ENCODE measurements at places on chromosomes 1 and 21.
A peak's percentile ranks its signal among the peaks of the same experiment; 100 is the strongest.

- ATAC-seq: no peak
- H3K4me3 ChIP-seq: no peak overlapping the region
- H3K36me3 ChIP-seq: no peaks in the 10 kb centered on the region
Measured at GRCh38 chr1:150890033-150890416, 3.1 kb downstream of the CTXND2 start.

DNA sequence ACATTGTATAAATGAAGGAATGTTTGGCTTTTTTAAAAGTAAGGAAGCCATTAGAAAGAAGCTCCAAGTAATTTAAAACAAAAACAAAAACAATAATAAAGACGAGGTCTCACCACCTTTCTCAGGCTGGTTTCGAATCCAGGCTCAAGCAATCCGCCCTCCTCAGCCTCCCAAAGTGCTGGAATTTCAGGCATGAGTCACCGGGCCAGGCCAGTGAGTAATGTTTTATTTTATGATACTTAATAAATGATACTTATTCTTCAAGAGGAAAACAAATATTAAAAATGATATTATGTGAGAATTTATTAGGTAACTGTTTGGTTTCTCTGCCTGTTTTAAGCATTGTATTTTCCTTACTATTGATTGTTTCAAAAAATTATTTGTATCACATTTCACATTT lies 201.4 kb upstream of the BRINP3 start:
- H3K27ac ChIP-seq: no peak overlapping the region
- peaks cover 8% of the 10 kb centered on the region for H3K4me1 ChIP-seq
- H3K4me3 ChIP-seq: no peak overlapping the region
- no peaks in the 10 kb centered on the region for H3K27me3 ChIP-seq

DNA sequence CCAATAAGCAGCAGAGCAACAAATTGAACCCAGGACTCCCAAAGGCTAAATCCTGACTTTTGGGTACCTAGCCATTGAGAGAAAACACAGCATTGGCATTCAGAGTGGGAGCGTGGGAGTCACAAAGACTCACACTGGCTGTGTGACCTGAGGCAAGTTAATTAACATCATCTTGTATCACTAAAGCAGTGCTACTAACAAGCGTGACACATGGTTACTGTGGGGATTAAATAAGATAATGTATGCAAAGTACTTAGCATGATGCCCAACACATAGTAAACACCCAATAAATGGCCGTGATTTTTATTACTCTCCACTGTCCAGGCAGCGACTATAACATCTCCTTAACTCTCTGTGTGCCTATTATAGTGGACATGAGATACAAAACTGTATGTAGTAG lies 73.3 kb downstream of the CD34 start:
- no peaks in the 10 kb centered on the region for H3K36me3 ChIP-seq
- no peaks in the 10 kb centered on the region for H3K27me3 ChIP-seq
- peaks cover 100% of the 10 kb centered on the region for H3K4me1 ChIP-seq
- no peak for ATAC-seq
- H3K27ac ChIP-seq: peak overlapping the region; percentile 99

- H3K4me1 ChIP-seq: no peaks in the 10 kb centered on the region
- H3K36me3 ChIP-seq: no peaks in the 10 kb centered on the region
- no peak overlapping the region for H3K4me3 ChIP-seq
- no peak for ATAC-seq
Measured at GRCh38 chr1:20123722-20124455, 4.6 kb upstream of the PLA2G2D start.

DNA sequence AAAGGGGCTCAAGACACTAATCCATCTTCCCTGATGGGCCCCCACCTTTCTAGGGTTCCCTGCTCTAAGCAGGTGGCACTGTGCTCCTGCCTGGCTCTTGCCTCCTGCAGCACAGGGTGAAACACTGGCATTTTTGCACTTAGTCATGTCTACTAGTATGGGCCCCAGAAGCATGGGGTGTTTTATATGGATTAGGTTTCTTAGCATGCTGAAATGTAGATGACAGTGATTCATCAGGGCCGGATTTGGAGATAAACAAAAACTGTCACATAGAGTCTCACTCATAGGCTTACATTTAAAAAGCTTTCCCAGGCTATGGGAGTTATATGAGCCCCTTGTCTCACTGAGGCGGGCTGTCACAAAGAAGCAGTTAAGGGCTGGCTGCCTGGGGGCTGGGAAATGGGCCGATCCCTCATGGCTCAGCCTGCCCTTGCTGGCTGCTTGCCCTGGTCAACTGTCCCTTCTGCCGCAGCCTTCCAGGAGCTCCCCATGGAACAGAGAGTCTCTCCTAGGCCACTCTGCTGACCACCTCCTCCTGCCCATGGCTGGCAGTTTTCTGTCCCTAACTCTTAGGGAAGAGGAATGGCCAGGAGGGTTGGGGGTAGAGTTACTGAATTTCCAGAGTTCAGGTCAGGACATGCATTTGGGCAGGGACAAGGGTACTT lies 6.5 kb downstream of the GALNT2 start:
- no peak overlapping the region for H3K4me3 ChIP-seq
- H3K4me1 ChIP-seq: peaks cover 5% of the 10 kb centered on the region
- no peak for ATAC-seq
- peaks cover 9% of the 10 kb centered on the region for H3K36me3 ChIP-seq

GRCh38 chr1:8374356-8374755 lies 56.4 kb downstream of the SLC45A1 start:
- no peak overlapping the region for H3K4me3 ChIP-seq
- no peaks in the 10 kb centered on the region for H3K36me3 ChIP-seq
- H3K4me1 ChIP-seq: peaks cover 72% of the 10 kb centered on the region
- no peaks in the 10 kb centered on the region for H3K27me3 ChIP-seq

DNA sequence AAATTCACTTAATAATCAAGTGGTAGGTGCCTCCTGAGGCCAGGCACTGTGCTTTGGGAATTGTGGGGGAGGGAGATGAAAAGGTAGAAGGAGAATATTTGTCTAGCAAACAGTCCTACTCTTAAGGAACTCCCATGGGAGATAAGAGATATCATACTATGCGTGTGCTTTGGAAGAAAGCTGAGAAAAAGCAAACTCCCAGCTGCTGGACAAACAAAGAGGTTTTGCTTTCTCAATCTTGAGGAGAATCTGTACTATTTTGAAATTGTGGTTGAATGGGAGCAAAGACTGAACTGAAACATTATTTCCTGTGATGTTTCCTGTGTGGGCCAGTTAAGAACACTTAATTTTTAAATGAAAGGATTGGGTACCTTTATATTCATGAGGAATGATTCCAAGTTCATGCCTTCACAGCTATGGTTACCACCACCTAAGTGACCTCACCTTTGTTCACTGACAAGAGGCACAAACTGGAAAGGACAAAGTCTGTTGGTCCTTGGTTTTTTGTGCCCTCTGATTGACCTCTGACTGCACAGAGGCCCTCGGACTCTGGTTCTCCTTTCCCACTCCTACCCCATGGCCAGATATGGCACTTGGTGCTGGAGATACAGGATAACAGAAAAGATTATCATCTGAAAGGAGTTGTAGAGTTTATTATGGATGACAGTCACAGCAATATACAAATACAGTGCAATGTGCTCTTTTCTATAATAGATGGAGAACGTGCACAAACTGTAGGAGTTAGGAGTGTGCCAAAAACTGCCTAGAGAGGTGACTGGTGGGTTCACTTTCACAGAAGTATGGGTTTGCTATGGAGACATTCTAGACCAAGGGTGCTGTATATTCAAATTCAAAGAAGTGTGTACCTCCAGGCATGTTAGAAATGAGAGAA lies 1.6 kb downstream of the CD53 start:
- H3K4me1 ChIP-seq: no peaks in the 10 kb centered on the region
- peak overlapping the region; percentile 35 for H3K27ac ChIP-seq
- H3K27me3 ChIP-seq: no peaks in the 10 kb centered on the region
- H3K36me3 ChIP-seq: no peaks in the 10 kb centered on the region
- no peak for ATAC-seq

DNA sequence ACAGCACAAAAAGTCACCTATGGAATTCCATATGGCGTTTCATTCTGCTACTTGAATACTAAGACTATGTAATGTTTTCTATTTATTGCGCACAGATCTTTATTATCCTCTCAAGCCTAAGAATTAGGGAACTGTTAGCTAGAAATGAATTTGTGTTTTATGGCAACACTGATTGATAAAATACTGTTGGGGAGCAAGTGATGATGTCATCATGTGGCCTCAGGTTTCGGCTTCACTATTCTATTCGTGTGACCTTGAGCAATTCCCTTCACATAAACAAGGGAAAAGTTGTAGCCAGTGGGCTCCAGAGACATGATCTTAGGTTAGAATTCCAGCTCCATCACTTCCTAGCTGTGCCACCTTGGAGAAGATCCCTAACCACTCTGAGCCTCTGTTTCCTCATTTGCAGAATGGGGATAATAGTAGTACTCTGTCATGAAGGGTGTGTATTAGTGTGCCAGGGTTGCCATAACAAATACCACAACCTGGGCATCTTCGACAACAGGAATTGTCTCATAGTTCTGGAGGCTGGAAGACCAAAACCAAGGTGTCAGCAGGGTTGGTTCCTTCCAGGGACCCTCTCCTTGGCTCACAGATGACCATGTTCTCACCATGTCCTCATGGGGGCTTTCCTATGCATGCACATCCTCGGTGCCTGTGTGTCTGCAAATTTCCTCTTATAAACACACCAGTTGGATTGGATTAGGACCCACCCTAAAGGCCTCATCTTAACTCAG lies 371.2 kb downstream of the RRAGC start:
- no peak overlapping the region for H3K27ac ChIP-seq
- H3K36me3 ChIP-seq: no peaks in the 10 kb centered on the region
- ATAC-seq: no peak

- peaks cover 45% of the 10 kb centered on the region for H3K4me1 ChIP-seq
- H3K36me3 ChIP-seq: no peaks in the 10 kb centered on the region
- no peaks in the 10 kb centered on the region for H3K27me3 ChIP-seq
- peak; percentile 71 for ATAC-seq
Measured at GRCh38 chr1:111904478-111905218, 84.8 kb downstream of the KCND3 start.

- H3K36me3 ChIP-seq: no peaks in the 10 kb centered on the region
- no peaks in the 10 kb centered on the region for H3K4me1 ChIP-seq
- ATAC-seq: no peak
- no peak overlapping the region for H3K27ac ChIP-seq
- H3K4me3 ChIP-seq: no peak overlapping the region
Measured at GRCh38 chr1:65108025-65108642, 39.9 kb upstream of the AK4 start.

GRCh38 chr1:198096390-198096789 lies 60.4 kb upstream of the NEK7 start:
- no peaks in the 10 kb centered on the region for H3K36me3 ChIP-seq
- no peaks in the 10 kb centered on the region for H3K27me3 ChIP-seq
- no peak overlapping the region for H3K4me3 ChIP-seq
- no peaks in the 10 kb centered on the region for H3K4me1 ChIP-seq

GRCh38 chr1:201507360-201507675 lies 395 bp upstream of the CSRP1 start:
- peaks cover 33% of the 10 kb centered on the region for H3K4me1 ChIP-seq
- no peaks in the 10 kb centered on the region for H3K36me3 ChIP-seq
- ATAC-seq: no peak
- no peaks in the 10 kb centered on the region for H3K27me3 ChIP-seq

DNA sequence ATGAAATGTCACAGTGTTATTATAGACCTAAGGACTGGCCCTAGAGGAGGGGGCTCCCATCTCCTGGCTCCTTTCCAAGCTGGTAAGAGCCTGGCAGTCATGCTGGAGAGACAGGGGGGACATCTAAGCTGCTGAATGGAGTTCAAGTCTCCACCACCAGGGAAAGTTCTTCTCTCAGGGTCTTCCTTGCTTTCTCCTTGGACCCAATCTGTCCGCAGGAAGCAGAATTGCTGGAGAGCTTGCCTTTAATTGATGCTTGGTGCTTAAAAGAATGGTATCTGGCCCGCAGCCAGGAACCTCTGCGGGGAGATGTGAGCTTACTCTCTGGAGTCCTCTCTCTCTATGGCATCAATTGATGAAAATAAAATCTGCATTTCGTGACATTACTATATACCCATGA lies 25.1 kb downstream of the IRF2BP2 start:
- no peaks in the 10 kb centered on the region for H3K27me3 ChIP-seq
- peaks cover 26% of the 10 kb centered on the region for H3K4me1 ChIP-seq
- H3K4me3 ChIP-seq: no peak overlapping the region
- no peaks in the 10 kb centered on the region for H3K36me3 ChIP-seq
- peak overlapping the region; percentile 86 for H3K27ac ChIP-seq

DNA sequence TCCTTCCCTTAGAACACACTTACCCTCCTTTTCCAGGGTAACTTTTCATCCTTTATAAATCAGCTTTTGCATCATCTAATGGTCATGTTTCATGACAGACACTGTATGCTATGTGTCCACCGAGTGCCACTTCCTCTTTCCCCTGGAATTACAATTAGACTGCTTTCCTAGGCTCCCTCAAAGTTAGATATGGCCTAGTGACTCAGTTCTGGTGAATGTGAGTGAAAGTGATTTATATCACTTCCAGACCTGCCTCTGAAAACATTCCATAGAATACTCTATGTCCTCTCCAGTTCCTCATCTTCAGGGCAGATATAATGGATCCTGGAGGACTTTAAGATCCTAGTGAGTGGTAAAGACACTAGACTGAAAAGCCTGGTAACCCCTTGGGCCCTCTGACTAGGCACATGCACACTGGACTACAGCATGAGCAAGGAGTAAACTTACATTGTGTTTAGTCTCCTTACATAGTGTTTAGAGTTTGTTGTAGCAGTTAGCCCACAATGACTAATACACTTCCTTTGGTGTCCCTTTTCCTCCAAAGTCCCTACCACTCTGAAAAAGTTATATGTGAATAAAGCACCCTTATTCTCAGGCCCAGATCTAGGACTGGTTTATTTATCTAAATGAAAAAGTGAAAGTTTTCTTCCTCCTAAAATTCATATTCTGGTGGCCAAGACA lies 59.3 kb downstream of the GPR88 start:
- H3K36me3 ChIP-seq: no peaks in the 10 kb centered on the region
- H3K4me3 ChIP-seq: no peak overlapping the region
- no peaks in the 10 kb centered on the region for H3K27me3 ChIP-seq
- no peaks in the 10 kb centered on the region for H3K4me1 ChIP-seq
- ATAC-seq: no peak

GRCh38 chr1:38128926-38129453 lies 82.4 kb upstream of the POU3F1 start:
- no peak overlapping the region for H3K27ac ChIP-seq
- H3K36me3 ChIP-seq: no peaks in the 10 kb centered on the region
- ATAC-seq: no peak
- no peaks in the 10 kb centered on the region for H3K4me1 ChIP-seq
- peaks cover 70% of the 10 kb centered on the region for H3K27me3 ChIP-seq

GRCh38 chr1:170562646-170563338 lies 30.8 kb downstream of the GORAB start:
- H3K4me1 ChIP-seq: no peaks in the 10 kb centered on the region
- no peaks in the 10 kb centered on the region for H3K36me3 ChIP-seq
- no peaks in the 10 kb centered on the region for H3K27me3 ChIP-seq
- no peak overlapping the region for H3K4me3 ChIP-seq
- peak; percentile 89 for ATAC-seq
- H3K27ac ChIP-seq: peak overlapping the region; percentile 68

GRCh38 chr1:36776948-36777831 lies 257.1 kb downstream of the GRIK3 start:
- H3K4me1 ChIP-seq: no peaks in the 10 kb centered on the region
- peaks cover 84% of the 10 kb centered on the region for H3K27me3 ChIP-seq
- H3K27ac ChIP-seq: no peak overlapping the region
- no peak for ATAC-seq

GRCh38 chr1:31828926-31829690 lies 13.3 kb upstream of the SPOCD1 start:
- no peaks in the 10 kb centered on the region for H3K36me3 ChIP-seq
- H3K27me3 ChIP-seq: no peaks in the 10 kb centered on the region
- ATAC-seq: no peak
- H3K4me3 ChIP-seq: no peak overlapping the region

- H3K27ac ChIP-seq: no peak overlapping the region
- H3K4me3 ChIP-seq: no peak overlapping the region
- H3K4me1 ChIP-seq: no peaks in the 10 kb centered on the region
- H3K36me3 ChIP-seq: no peaks in the 10 kb centered on the region
- no peaks in the 10 kb centered on the region for H3K27me3 ChIP-seq
Measured at GRCh38 chr1:227174164-227174563, 144.1 kb downstream of the CDC42BPA start.

All from gastroesophageal sphincter (tissue), 4 donors.